ENCODE measurements at places on chromosomes 6 and 20. TPM values are rescaled to one million over a fixed set of nuclear protein-coding genes. Genes with fewer than 3 reads are reported as not detected.

CSNK2A1 gene
- 133 TPM for total RNA-seq

MACROD2 gene
- not detected for total RNA-seq

- DNase-seq: no peak
- H3K27ac ChIP-seq: peak overlapping the region; percentile 92
- H3K4me3 ChIP-seq: peak overlapping the region; percentile 82
- H3K4me1 ChIP-seq: peaks cover 47% of the 10 kb centered on the region
- H3K27me3 ChIP-seq: no peaks in the 10 kb centered on the region
These were observed 1.2 kb downstream of the RPS21 start for GRCh38 chr20:62387933-62388635.

OR12D3 gene
- not detected for total RNA-seq

CLVS2 gene
- not detected for total RNA-seq

GRCh38 chr6:35439308-35439707, 12.8 kb upstream of the FANCE start:
- no peak overlapping the region for H3K27ac ChIP-seq
- H3K4me1 ChIP-seq: no peaks in the 10 kb centered on the region
- H3K27me3 ChIP-seq: no peaks in the 10 kb centered on the region
- no peak overlapping the region for H3K4me3 ChIP-seq
- DNase-seq: no peak

GRCh38 chr20:17768271-17768670, 68.5 kb downstream of the BANF2 start:
- H3K36me3 ChIP-seq: no peaks in the 10 kb centered on the region
- H3K4me3 ChIP-seq: no peak overlapping the region
- H3K4me1 ChIP-seq: no peaks in the 10 kb centered on the region
- no peak for DNase-seq

DNA sequence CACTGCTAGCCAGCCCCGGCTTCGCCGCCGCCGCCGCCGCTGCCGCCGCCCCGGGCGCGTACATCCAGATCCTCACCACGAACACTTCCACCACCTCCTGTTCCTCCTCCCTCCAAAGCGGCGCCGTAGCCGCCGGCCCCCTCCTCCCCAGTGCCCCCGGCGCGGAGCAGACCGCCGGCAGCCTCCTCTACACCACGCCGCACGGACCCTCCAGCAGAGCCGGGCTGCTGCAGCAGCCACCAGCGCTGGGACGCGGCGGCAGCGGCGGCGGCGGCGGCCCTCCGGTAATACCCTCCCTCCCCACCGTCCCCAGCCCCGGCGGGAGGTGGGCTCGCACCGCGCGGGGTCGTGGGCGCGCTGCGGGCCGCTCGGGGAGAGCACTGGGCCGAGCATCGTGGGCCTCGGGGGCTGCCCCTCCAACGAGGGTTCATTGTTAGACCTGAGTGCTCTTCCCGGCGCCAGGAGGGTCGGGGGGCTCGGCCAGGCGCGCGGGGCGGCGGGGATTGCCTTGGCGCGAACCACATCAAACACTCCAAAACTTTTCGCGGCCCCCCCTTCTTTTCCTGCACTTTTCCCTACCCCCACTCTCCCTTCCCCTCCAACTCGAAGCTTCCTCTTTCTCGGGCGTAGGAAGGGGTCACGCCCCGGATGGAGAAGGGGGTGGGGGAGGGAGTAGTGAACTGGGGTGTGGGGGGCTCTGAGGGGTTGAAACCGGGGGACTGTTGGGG, 827 bp downstream of the E2F3 start:
- DNase-seq: peak; percentile 35
- H3K4me3 ChIP-seq: peak overlapping the region; percentile 94
- H3K4me1 ChIP-seq: peaks cover 55% of the 10 kb centered on the region

DNA sequence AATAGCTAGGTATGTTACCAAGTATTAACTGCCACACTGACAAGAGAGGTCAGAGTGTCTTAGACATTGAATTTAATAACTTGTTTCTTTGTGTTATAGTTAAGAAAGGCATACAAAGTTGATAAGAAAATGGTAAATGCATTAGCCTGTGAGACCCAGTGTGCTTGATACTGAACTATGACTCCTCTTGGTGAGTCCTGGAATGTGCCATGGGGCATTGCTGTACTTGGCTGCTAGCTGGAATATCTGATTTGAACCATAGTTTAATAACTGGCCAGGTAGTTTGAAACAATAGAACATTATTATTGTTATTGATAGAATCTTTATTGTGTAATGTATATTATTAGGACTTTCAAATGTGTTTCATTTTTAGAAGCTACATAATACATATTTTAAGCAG, 70.0 kb downstream of the ZFAND3 start:
- H3K4me3 ChIP-seq: no peak overlapping the region
- no peak overlapping the region for H3K27ac ChIP-seq

COL10A1 gene
- not detected for total RNA-seq

FAM217A gene
- not detected for total RNA-seq

DNA sequence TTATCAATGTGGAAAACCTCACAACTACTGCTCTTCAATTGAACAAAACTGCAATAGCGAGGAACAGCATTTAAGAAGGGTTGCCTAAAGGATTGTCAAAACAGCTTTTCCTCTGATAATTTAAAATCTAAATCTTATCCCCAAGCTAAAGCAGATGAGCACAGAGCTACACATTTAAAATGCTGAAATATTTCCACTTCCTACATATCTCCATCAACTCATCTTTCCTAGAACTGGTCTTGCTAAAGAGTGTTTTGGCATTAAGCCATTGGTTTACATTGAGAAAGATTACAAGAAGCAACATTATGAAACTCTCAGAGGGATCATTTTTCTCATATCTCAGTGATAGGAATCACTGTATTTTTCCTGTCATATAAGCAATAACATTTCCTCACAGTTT, 3.6 kb downstream of the OR10C1 start:
- H3K4me3 ChIP-seq: no peak overlapping the region
- no peaks in the 10 kb centered on the region for H3K36me3 ChIP-seq
- H3K4me1 ChIP-seq: no peaks in the 10 kb centered on the region
- no peak overlapping the region for H3K27ac ChIP-seq
- H3K27me3 ChIP-seq: peaks cover 27% of the 10 kb centered on the region
- DNase-seq: no peak

- no peak overlapping the region for H3K27ac ChIP-seq
- no peak overlapping the region for H3K4me3 ChIP-seq
- H3K36me3 ChIP-seq: no peaks in the 10 kb centered on the region
- H3K27me3 ChIP-seq: no peaks in the 10 kb centered on the region
- DNase-seq: no peak
These were observed 946.8 kb downstream of the GRIK2 start for GRCh38 chr6:102340311-102340710.

DNA sequence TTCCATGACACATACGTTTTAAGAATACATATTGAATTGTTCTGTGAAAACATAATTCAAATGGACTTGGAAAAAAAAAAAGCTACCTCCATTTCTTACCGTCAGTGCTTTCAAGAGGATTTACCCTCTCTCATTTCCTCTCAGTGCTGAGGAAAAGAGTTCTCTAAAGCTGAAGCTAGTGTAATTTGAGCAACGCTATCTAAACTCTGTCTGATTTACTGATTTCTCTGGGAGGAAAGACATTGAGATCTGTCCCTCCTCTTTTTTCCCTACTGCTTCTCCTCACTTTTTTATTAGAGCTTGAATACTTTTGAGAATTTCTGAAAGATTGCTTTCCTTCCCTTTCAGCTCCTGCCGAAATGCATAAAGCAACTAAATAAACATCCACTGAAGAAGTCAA, 41.2 kb upstream of the GRIK2 start:
- H3K27me3 ChIP-seq: no peaks in the 10 kb centered on the region
- no peak overlapping the region for H3K27ac ChIP-seq
- H3K4me1 ChIP-seq: no peaks in the 10 kb centered on the region
- DNase-seq: no peak
- no peak overlapping the region for H3K4me3 ChIP-seq

SYCP2L gene
- 0.37 TPM for total RNA-seq

GRCh38 chr20:53020376-53020775, 48.2 kb downstream of the TSHZ2 start:
- no peak for DNase-seq
- H3K4me3 ChIP-seq: no peak overlapping the region
- peaks cover 50% of the 10 kb centered on the region for H3K4me1 ChIP-seq
- H3K27ac ChIP-seq: no peak overlapping the region
- H3K27me3 ChIP-seq: no peaks in the 10 kb centered on the region

NRN1 gene
- total RNA-seq: 7.0 TPM

GRCh38 chr20:21373436-21373835, 23.9 kb downstream of the NKX2-4 start:
- no peak overlapping the region for H3K27ac ChIP-seq
- no peaks in the 10 kb centered on the region for H3K27me3 ChIP-seq
- H3K4me3 ChIP-seq: no peak overlapping the region
- H3K4me1 ChIP-seq: peaks cover 1% of the 10 kb centered on the region
- no peak for DNase-seq

DNA sequence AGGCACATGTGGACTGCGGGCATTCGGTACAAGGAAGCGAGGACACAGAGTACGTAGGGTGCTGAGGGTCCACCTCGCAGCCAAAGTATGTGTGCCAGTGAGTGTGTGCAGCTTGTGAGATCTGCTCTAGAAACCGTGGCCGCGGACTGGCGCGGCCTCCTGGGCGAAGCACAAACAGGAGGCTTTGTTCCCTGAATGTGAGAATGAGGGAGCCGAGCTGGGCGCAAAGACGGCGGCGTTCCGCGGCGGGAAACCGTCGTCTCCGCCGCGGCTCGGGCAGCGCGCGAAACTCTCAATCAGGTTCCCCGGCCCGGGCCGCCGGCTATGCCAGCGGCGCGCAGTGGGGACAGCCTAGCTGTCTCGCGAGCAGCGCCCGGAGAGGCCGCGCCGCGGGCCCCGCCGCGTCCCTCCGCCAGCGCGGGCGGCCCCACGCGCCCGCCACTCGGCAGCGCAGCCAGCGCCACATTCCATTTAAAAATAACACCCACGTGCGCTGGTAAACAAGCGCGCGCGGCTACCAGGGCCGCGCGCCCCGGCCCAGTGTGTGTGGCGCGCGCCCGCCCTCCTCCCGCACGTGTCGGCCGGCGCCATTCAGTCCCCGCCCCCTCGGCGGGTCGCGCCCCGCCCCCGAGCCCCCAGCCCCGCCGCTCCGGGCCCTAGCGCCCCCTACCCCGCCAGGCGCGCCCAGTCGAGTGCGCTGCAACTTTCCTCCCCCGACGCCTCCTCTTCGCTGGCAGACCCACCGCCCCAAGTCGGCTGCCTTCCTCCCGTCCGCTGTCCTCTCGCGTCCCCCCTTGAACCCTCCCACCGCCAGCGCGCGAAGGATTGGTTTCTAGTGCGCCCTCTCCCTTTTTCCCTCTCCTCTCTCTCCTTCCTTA, 3.0 kb upstream of the FOXO3 start:
- H3K4me3 ChIP-seq: peak overlapping the region; percentile 95
- H3K36me3 ChIP-seq: peaks cover 11% of the 10 kb centered on the region
- peaks cover 17% of the 10 kb centered on the region for H3K4me1 ChIP-seq
- DNase-seq: peak; percentile 76
- H3K27me3 ChIP-seq: peaks cover 38% of the 10 kb centered on the region

GRCh38 chr6:121593011-121593641, 157.7 kb downstream of the GJA1 start:
- H3K4me1 ChIP-seq: no peaks in the 10 kb centered on the region
- no peaks in the 10 kb centered on the region for H3K36me3 ChIP-seq
- no peaks in the 10 kb centered on the region for H3K27me3 ChIP-seq
- DNase-seq: no peak
- H3K4me3 ChIP-seq: no peak overlapping the region
- no peak overlapping the region for H3K27ac ChIP-seq
